ENCODE measurements at places on chromosomes 1 and 21.

- no peak for DNase-seq
Observed at GRCh38 chr1:18203645-18204044, 96.0 kb downstream of the IGSF21 start.

DNA sequence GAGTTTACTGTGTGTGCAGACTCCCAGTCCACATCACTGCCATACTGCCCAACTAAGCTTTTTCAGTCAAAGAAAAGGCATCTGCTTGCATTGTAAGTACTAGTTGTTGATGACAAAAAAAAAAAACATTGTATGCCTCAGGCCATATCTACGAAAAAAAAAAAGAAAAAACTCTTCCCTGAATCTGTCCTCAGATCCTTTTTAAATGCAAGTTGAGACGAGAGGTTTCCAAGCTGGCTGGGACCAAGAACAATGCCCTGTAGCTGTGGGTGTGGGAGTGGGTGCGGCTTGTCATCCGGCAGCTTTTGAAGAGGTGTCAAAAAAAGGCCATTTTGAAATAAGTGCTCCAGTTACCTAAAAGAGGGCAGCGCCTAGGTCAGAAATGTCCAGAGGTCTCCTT, 29.2 kb upstream of the HHAT start:
- no peak for DNase-seq

DNA sequence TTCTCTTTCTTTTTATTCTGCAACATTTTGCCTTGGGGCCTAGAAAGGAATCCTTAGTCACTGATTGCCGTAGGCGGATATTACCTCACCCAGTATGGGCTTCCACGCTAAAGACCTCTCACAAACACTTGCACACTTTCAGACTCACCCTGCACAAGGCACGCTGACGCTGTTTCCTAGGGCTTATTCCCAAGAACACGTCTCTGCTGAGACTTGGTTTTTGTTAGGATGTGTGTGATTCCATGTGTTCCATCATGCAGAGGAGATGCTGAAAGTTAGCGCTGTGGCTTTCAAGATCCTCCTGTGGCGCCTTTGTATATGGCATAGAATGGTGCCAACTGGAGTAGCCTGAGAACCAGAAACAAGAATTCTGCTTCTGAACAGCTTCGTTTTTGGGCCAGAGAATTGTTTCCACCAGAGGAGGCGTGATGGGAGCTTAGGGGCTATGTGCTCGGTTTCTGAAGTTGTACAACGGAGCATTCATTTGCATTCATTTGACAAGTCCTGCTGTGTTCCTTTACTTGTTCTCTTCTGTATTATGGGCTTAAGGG, 297.0 kb downstream of the DISC1 start:
- no peak for DNase-seq

- DNase-seq, result no peak
Observed at GRCh38 chr1:161484613-161485012, 20.6 kb upstream of the FCGR2A start.

- no peak for DNase-seq
Observed at GRCh38 chr1:240241278-240241677, 149.6 kb downstream of the FMN2 start.

GRCh38 chr1:72202761-72203160, 79.6 kb downstream of the NEGR1 start:
- no peak for DNase-seq

DNA sequence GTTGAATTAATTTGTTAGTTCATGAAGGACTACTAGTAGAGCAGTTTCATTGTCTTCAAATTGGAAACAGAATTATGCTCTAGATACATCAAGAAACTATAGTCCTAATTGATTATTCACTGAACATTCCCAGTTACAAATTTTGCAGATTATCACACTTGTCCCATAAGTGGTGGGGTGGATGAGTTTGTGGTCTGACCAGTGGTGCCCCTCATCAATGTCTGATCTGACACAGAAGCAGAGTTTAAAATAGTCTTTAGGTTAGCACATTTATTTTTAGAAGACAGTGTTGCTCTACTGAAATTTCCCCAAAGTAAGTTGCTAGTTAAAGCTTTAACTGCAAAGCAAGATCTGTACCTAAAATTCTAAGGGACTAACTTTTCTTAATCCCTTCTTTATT, 42.9 kb downstream of the INKA2 start:
- DNase-seq, result no peak

- DNase-seq, result no peak
Observed at GRCh38 chr1:23100074-23100748, 68.4 kb downstream of the LUZP1 start.

DNA sequence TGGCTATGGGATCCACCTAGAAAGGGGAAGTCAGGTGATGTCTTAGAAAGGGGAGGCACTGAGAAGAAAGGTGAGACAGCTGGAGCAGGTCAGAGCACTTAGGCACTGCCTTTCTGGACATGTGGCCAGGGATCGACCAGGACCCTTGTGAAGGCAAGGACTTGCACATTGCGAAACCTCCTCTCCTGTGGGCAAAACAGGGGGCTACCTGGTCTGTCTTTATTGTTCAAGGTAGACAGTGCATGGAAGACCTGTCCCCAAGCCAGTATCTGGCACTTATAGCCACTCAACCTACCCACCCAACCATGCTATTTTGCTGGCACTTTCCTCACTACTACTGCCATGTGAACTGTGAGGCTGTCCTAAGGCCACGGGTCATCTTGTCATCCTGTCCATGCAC, 67.2 kb downstream of the NAV1 start:
- no peak for DNase-seq

GRCh38 chr1:194584052-194584451, 1397.6 kb upstream of the B3GALT2 start:
- no peak for DNase-seq

DNA sequence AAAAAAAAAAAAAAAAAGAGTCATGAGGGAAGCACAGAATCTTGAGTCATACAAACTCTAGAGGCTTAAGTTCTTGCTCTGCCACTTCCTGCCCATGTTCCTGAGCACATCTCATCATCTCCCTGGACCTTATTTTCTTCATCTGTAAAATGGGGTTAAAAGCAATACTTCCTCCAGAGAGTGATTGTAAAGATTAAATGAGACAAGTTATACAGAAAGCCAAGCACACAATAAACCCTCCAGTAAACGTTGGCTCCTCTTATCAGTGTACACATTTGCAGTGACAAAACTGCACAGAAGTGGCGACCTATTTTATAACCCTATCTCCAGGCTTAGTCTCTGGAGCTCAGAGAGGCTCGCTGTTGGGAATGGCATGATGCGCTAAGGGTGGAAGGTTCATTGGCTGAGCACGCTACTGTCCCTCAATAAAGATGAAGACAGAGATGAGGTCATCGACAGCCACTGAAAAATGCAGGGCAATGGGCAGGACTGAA, 82.1 kb downstream of the RRAGC start:
- no peak for DNase-seq

DNA sequence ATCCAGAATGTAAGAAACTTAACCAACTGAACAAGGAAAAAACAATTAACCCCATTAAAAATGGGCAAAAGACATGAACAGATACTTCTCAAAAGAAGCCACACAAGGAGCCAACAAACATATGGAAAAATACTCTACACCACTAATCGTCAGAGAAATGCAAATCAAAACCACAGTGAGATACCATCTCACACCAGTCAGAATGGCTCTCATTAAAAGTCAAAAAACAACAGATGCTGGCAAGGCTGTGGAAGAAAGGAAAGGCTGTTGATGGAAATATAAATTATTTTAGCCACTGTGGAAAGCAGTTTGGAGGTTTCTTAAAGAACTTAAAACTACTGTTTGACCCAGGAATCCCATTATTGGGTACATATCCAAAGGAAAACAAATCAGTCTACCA, 51.2 kb downstream of the RGS4 start:
- no peak for DNase-seq

GRCh38 chr1:14923727-14924452, 229.7 kb upstream of the TMEM51 start:
- peak; percentile 61 for DNase-seq

GRCh38 chr1:18246543-18246942, 138.9 kb downstream of the IGSF21 start:
- no peak for DNase-seq

DNA sequence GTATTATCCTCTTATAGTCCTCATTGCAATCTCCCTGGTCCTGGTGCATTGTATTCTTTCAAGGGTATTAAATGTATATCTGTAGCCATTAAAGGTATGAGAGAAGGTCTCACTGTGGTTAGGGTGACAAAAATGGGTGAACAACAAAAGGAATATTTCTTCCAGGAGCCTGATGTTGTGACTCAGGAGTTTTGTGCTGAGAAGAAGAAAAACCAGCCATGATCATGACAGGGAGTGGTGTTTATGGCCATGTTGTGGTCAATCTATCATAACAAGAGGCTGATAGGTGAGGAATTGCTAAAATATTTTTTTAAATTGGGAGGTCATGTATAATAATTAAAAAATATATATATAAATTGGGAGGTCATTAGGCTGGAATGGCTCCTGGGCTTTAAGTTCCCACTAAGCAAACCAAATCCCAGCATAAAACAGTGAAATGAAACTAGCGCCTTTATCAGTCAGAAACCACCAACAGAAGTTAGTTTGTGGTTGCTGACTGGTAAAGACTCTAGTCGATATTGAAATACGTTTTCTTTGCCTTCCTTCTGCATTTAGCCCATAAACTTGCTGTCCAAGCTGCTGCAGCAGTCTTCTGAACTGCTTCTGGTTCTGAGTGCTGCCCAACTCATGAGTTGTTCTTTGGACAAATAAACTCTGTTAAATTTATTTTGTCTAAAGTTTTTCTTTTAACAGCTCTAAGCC, 60.3 kb downstream of the TBX19 start:
- no peak for DNase-seq

- DNase-seq, result no peak
Observed at GRCh38 chr1:7518411-7518810, 252.7 kb upstream of the VAMP3 start.

DNA sequence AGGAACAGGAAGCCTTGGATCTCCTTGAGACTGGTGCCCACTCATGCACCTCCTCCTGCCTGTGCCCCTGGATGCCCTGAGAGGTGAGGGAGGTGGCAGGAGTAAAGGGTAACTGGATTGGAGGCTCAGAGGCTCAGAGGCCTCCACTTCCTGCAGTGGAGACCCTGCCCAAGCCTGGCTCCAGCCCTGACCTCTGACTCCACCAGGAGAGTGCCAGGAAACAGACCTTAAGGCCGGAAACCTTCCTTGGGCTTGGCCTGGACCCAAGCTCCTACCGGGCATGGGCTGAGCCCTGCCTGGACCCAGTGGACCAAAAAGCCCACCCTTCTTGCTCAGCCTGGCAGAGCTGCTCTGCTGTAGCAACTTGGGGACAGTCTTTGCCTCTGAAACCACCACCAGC, 15.0 kb upstream of the CELA3B start:
- no peak for DNase-seq

DNA sequence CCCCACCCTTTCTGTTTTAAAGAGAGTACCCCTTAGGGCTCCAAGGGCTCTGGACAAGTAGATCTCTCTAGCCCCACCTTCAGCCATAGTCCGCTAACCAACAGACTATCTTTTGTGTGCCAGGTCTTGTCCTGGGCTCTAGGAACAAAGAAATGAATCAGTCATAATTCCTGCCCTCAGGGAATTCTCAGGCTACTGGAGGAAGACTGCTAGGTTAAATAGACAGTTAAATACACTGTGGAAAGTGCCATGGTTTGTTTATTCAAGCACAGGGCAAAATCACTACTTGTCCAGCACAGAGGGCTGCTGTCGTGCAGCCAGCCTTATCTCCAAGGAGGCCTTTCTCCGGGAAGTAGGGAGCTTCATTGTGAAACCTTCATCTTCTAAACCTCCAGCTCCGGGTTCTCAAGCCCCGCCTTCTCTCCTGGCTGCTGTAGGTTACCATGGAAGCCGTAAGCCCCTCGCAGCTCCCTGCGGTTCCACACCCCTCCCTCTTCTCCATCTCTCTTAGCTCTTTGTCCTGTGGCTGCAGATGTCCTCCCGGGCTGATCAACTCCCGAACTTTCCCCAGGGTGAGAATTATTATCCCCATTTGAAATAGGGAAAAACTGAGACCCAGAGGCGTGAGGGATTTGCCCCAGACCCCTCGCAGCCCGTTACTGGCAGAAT, 29.8 kb downstream of the SHISAL2A start:
- DNase-seq, result no peak

DNA sequence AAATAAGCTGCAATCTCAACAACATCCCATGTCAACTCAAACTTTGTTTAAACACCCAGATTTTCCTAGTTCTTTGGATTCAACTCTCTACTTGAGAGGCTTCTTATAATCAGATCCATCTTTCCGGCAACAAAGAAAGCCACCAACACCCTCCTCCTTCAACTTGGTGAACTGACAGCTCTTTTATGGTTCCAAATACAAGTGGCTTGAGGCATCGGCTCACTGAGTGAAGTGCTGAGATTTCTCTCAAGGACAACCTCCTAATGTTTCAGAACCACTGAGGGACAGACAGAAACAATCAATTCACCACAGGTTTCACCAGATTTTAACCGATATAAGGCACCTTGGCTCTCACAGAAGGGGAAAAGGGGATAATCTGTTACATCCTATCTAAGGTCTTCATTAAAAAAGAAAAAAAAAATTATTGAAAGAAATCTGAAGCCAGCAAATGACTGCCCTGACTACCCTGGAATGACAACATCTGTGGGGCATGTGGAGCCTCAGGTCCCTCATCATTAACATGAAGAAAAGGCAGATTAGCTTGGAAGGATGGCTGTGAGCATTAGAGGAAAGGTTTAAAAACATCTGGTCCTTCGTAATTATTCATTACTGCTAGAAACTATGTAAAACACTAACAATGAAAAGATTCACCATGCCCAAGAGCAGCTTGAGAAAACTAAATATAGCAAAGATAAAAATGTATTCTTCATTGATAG, 50.9 kb downstream of the PTPN14 start:
- no peak for DNase-seq
